Spinal cord (tissue), 10 donors: ENCODE measurements at places on chromosomes 2 and 18. TPM values are rescaled to one million over a fixed set of nuclear protein-coding genes. Genes with fewer than 3 reads are reported as not detected.

DNA sequence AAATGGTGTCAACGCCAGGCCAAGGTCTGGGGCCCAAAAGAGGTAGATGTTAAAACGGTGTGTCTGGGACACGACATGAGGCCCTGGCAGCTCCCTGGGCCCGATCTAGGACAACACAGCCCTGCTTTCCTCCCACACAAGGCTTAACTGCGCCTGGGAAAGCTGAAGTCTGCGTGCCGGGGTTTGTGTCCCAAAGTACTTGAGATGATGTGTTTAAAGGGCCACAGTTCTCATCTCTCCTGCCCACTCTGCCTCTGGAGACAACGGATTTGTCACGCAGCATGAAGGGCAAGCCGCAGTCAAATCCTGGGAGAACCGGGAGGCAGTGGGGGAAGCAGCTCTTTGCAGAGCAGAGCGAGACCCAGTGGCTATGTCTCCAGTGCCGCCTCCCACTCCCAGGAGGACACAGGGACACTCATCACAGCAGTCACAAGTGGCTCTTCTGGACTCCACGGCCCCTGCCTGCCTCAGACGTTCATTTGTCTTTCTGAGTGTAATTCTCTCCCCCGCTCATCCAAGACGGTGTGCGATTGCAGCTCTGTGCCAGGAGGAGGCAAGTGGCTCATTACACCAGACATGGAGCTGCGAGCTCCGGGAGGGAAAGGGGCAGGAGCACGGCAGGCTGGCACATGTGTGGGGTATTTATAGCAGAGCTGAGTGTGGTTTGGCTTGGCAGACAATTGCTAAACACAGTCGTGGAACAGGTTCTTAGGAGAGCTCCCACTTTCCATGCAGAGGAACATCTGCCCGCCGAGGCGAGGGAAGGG is 57.7 kb upstream of the SEMA4C start:
- DNase-seq: peak; percentile 90

GRCh38 chr2:57733956-57734355 is 312.6 kb upstream of the VRK2 start:
- no peak for DNase-seq

GRCh38 chr2:134324947-134325346 is 71.1 kb downstream of the MGAT5 start:
- peak; percentile 43 for DNase-seq

GRCh38 chr2:760001-760400 is 82.8 kb upstream of the TMEM18 start:
- no peak for DNase-seq

GRCh38 chr2:75089471-75089870 is 109.8 kb downstream of the TACR1 start:
- DNase-seq: no peak

- no peak for DNase-seq
Measured at GRCh38 chr18:67290421-67290820, 226.1 kb downstream of the DSEL start.

KCNE4 gene
- total RNA-seq: 23.8 TPM

UGT1A8 gene
- not detected for total RNA-seq

FIGN gene
- 9.8 TPM for total RNA-seq

GCKR gene
- 0.20 TPM for total RNA-seq

TXNDC9 gene
- 54.6 TPM for total RNA-seq

AGXT gene
- 0.17 TPM for total RNA-seq
